Right renal pelvis (tissue), 4 donors: ENCODE measurements at places on chromosomes 7 and 10. TPM values are rescaled to one million over a fixed set of nuclear protein-coding genes. Genes with fewer than 3 reads are reported as not detected.

Gene MMD2
- polyA plus RNA-seq, result 0.42 TPM

Gene ZNF37A
- polyA plus RNA-seq, result 22.5 TPM

Gene GCK
- polyA plus RNA-seq, result 2.6 TPM

Gene BCL7B
- 37.3 TPM for polyA plus RNA-seq

Gene CCL24
- 2.1 TPM for polyA plus RNA-seq

Gene PRF1
- 0.70 TPM for polyA plus RNA-seq

Gene CYP26A1
- polyA plus RNA-seq, result not detected

Gene CCDC7
- 4.8 TPM for polyA plus RNA-seq

Gene TLX1
- 0.04 TPM for polyA plus RNA-seq

Gene ASZ1
- polyA plus RNA-seq, result not detected

Gene UCN3
- polyA plus RNA-seq, result 2.7 TPM

Gene CYCS
- polyA plus RNA-seq, result 191 TPM

Gene HNRNPH3
- polyA plus RNA-seq, result 391 TPM

Gene CDC123
- 136 TPM for polyA plus RNA-seq

Gene GIMAP4
- 19.1 TPM for polyA plus RNA-seq

Gene PNLIPRP1
- polyA plus RNA-seq, result not detected

Gene UTF1
- polyA plus RNA-seq, result 0.26 TPM

Gene FZD1
- polyA plus RNA-seq, result 73.7 TPM

Gene TMEM140
- 27.9 TPM for polyA plus RNA-seq

Gene MPP7
- polyA plus RNA-seq, result 10.3 TPM

Gene NME8
- not detected for polyA plus RNA-seq

Gene CACUL1
- polyA plus RNA-seq, result 33.7 TPM

Gene PODXL
- 770 TPM for polyA plus RNA-seq

Gene SHH
- 2.3 TPM for polyA plus RNA-seq

Gene GTF2IRD1
- 50.6 TPM for polyA plus RNA-seq

Gene GNAT3
- not detected for polyA plus RNA-seq

Gene FKBP9
- 135 TPM for polyA plus RNA-seq

Gene MGAM2
- polyA plus RNA-seq, result 0.83 TPM

Gene UNCX
- polyA plus RNA-seq, result 14.9 TPM

Gene CFAP46
- polyA plus RNA-seq, result 7.2 TPM

Gene SSC4D
- polyA plus RNA-seq, result 4.4 TPM

Gene LDB1
- polyA plus RNA-seq, result 114 TPM

Gene SH2B2
- polyA plus RNA-seq, result 3.4 TPM

Gene CUBN
- 165 TPM for polyA plus RNA-seq

Gene CRTAC1
- polyA plus RNA-seq, result 50.5 TPM

Gene ANKRD1
- 1.2 TPM for polyA plus RNA-seq

Gene ZNF32
- polyA plus RNA-seq, result 69.6 TPM

Gene PIK3CG
- 2.1 TPM for polyA plus RNA-seq

Gene GIMAP7
- polyA plus RNA-seq, result 17.2 TPM

Gene GIMAP2
- polyA plus RNA-seq, result 7.2 TPM

Gene JAKMIP3
- 0.32 TPM for polyA plus RNA-seq

Gene SFRP4
- polyA plus RNA-seq, result 2.5 TPM

Gene PIP
- polyA plus RNA-seq, result not detected

Gene LIPK
- not detected for polyA plus RNA-seq

Gene CNPY1
- not detected for polyA plus RNA-seq

Gene RSPH10B
- 1.8 TPM for polyA plus RNA-seq

Gene LIPN
- polyA plus RNA-seq, result not detected

Gene FBXO24
- polyA plus RNA-seq, result 2.2 TPM

Gene OPALIN
- not detected for polyA plus RNA-seq

Gene OR2A42
- 2.1 TPM for polyA plus RNA-seq

Gene LIPF
- 0.57 TPM for polyA plus RNA-seq

Gene CLDN4
- 94.6 TPM for polyA plus RNA-seq

Gene PNLIPRP3
- polyA plus RNA-seq, result not detected

Gene ZCCHC24
- 26.3 TPM for polyA plus RNA-seq

Gene DDX21
- 57.2 TPM for polyA plus RNA-seq

Gene VSTM4
- polyA plus RNA-seq, result 18.9 TPM

Gene SPAM1
- polyA plus RNA-seq, result not detected

Gene CYP3A4
- polyA plus RNA-seq, result 0.21 TPM

Gene PNLIP
- polyA plus RNA-seq, result not detected
